Ovary (tissue), 10 donors: ENCODE measurements at places on chromosomes 12 and 14.

DNA sequence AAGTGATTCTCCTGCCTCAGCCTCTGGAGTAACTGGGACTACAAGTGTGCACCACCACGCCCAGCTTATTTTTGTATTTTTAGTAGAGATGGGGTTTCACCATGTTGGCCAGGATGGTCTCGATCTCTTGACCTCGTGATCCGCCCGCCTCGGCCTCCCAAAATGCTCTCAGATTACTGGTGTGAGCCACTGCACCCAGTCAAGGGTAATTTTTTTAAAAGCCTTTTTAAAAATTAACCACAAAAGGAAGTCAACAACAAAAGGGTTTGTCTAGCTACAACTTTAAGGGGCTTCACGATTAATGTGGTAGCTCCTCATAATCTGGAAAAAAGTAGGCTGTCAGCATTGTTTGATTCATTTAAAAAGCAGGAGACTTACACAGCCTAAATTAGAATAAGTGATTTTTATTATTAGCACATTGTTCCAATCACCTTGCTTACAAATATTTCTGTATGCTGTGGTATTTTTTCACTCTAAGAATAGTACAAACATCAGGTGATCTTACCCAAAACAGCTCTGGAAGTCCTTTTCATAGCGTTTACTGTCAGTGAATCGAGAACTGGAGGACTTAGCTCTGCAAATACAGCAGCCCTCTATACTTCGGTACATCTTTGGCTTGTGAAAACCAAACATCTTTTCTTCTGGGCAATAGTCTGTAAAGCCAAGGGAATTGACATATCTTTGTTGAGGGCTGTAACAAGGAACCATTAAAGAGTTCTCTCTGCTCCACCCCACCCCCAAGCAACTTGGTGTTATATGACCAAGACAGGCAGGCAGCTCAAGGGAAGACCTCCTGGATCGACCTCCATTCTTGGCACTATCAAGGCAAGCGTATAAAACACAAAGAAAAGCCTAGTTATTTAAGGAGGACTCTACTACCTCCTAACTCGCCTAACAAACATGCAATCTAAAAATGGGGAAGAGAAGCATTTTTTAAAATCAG lies 28.1 kb downstream of the SINHCAF start:
- DNase-seq, result no peak

GRCh38 chr14:26917086-26917485 lies 319.3 kb upstream of the NOVA1 start:
- DNase-seq, result no peak

GRCh38 chr12:15088105-15088504 lies 115.3 kb downstream of the PDE6H start:
- no peak for DNase-seq

- DNase-seq, result peak; percentile 39
Measured at GRCh38 chr12:6724409-6724797, 557 bp downstream of the COPS7A start.

- no peak for DNase-seq
Measured at GRCh38 chr14:40164083-40164482, 731.9 kb upstream of the FBXO33 start.

DNA sequence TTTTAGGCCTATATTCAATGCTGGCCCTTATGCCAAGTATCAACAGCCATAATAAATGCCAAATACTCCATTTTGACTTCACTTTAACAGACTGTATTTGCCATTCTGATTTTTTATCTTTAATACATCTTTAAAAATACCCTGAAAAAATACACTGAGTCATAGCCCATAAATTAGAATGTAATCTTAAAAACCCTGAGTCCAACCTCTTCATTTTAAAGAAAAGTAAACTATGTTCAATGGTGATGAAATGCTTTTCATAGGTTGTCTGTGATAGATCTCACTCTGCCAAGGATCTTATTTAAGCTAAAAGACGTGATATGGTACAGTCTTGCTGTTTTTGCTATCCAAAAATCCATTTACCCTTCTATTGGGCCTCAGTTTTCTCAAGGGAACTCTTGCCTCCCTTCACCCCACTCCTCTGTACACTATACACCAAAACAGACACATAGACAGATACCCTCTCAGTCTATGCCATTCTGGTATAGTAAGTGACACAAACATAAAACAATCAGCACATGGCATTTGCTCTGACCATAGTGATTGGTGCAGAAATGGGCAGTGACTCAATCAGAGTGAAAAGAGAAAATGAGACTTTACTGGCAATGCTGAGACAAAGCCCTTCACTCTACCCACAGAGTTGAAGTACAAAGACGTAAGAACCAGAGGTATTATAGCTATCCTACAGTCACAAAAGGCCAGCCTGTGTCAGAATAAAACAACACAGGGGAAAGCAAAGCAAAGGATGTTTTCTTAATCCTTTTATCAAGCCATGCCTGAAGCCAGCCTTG lies 49.1 kb downstream of the BTG1 start:
- DNase-seq, result no peak

DNA sequence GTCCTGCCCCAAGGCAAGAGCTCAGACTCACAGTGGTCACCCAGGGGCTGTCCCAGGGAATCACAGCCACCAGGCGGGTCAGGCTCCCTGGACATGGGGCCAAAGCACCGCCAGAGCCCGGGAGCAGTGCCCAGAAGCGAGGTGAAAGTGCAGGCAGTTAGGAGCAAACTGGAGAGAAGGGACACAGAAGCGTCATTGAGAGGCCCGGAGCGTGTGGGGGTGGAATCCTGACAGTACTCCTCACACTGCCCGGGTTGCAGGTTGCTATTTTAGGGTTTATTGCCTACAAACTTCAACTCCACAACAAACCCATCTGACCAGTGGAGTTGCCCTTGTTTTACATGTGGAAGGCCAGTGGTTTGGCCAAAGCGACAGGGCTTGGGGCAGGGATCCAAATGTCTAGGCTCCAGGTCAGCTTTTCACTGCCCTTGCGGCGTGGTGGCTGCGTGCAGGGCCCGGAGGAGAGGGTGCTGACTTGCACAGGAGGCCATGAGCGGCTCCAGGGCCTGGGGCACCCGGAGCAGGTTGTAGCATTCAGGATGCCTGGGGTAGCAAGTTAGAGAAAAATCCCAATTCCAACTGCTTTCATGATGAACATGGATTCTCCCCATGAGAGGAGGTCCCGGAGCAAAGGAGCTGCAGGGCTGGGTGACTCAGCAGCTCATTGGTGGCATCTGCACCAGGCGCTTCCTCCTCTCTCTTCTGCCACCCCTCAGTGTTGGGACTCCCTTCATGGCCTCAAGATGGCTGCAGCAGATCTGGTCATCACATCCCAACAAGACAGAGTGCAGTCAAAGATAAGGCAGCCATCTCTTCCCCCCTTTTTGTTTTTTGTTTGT lies 112.3 kb upstream of the NCOR2 start:
- peak; percentile 56 for DNase-seq

DNA sequence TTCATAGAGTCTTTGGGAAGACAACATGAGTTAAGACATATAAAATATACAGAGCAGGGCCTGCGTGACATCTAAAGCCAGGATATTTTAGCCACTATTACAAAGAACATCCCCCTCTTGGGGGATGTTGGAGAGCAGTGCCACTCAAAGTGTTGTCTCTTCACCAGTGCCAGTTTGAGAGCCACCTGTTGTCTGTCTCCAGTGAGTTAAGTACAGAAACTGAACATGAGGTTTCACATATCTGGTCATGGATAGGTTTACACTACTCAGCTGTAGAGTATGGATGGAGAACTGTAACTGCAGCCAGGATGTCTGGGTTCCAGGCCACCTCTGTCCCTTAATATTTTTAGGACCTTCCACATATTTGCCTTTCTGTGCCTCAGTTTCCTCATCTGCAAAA lies 39.1 kb downstream of the RNFT2 start:
- no peak for DNase-seq

DNA sequence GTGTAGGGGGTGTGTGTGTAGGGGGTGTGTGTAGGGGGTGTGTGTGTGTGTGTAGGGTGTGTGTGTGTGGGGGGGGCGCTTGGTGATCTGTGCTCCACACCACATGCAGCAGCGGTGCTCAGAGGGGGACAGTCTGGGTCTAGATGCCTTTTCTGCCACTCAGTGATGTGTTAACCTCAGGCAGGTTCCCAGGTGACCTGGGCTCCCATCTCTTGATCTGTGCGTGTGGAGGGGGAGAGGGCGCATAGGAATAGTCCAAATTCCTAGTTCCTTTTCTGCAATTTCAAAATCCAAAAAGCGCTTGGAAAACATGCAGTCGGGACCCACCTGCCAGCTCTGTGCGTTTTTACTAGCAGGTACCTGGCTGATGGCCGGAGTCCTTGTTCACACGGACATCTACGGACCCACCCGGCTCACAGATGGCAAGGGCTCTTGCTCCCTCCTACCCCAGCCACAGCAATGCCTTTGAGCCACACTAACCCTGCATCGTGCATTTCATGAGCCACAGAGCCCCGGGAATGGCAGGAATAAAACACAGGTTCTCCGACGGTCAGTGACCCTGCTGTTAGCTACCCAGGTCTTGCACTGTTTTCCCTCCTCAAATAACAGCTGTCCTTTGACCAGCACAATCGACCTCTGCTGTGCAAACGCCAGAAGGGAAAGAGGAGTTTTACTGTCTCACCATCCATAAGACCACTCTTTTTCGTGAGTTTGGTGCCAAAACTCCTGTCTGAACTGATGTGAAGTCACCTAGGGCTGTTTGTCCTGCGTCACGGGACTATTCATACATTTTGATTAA lies 120.8 kb downstream of the GLT1D1 start:
- DNase-seq, result no peak

DNA sequence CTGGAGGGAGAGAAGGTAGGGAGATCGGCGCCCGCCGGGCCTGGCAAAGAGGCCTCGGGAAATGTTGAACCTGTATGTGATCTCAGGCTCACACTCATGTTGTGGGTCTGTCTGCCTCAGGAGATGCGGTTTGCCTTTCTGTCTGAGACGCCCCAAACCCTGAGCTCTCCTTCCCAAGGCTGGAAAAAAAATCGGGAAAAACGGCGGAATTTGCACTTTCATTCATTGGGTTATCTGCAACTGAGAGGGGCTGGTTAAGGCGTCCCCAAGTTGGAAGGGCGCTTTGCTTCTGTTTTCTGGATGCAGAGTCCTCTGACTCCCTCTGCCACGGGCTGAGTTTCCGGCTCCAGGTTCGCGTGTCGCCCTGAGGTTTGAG lies 5.0 kb upstream of the HOXC9 start:
- no peak for DNase-seq

DNA sequence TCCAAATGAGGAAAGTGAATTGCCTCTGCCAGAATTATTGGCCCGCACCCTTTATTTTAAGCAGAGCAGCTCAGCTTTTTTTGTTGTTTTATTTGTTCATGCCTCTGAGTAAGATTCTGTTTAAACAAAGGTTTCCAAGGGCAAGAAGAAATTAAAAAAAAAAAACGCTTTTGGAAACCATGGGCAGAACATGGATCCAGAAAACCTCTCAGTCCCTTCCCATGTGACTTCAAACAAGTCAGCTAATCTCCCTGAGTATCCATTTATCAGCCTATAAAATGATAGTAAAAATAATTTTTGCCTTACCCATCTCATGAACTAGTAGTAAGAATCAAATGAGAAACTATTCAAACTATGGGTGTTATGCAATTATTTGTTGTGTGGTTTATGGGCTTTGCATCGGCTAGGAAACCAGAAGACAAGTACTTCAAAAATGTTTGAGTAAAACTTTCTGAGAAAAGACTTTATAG lies 27.6 kb downstream of the KITLG start:
- no peak for DNase-seq

- no peak for DNase-seq
Measured at GRCh38 chr12:99983456-99984258, 1.1 kb downstream of the ANKS1B start.

- no peak for DNase-seq
Measured at GRCh38 chr14:67395876-67396189, 16.1 kb downstream of the PLEK2 start.

- no peak for DNase-seq
Measured at GRCh38 chr12:26298785-26299621, 103.6 kb downstream of the SSPN start.

DNA sequence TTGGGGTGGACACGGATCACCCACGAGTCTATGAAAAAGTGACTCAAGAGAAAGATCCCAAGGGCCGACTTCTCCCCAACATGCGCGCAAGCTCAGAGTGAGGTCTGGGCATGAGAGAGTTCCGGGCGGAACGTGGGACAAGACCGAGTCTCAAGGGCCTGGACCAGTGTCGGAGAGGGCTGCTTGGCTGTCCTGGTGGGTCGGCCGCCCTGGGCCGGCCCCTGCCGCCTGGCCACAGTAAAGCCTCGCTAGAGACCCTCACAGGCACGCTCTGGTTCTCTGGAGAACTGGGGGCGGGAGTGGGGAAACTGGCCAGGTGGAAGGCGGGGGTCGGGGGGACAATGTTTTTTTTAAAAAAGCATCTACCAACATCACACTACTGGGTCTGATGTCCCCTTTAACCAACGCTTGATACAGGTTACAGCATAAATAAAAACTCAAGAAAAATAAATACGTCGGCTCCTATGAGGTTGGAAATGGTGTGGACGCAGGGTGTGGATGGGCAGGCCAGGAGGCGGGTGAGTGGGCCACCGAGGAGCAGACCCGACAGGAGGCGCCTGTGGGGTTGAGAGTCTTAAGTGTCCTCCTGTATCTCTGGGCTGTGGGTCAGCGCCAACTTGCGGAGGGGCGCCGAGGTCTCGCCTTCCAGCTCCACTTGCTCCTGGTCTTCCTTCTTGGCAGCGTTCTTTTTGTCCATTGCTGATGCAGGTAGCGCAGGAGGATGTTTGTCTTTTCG lies 74.7 kb downstream of the KLHL28 start:
- DNase-seq, result no peak

DNA sequence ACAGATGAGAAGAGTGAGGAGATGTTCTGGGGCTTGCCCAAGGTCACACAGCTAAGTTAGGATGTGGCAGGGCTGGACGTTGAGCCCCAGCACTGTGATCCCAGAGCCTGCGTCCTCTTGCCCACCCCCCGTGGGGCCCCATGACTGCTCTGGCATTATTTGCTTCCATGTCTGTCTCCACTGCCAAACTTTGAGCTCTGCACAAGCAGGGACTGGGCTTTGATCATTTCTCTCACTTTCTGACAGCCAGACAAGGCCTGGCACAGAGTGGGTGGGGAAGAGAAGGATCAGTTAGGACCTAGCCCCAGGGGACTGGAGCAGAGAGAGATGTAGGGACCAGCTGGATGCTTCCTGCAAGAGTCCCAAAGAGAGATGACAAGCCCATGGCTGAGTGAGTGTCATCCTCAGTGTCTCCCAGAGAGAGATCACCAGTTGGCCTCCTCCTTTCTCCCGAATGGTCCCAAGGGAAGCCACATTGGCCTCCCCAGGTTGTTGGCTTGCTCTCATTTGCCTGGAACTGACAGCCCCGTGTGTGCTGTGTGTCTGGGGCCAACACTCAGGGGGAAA lies 126.7 kb upstream of the PWP1 start:
- no peak for DNase-seq
